Stimulated activated effector memory CD8-positive, alpha-beta T cell treated with anti-CD3 and anti-CD28 coated beads, Interleukin-12 subunit alpha, Interleukin-12 subunit beta, amount 100 ng/mL, for 72 hours (primary cell): ENCODE measurements at places on chromosomes 7 and 10.

GRCh38 chr7:53470336-53470970 is 435.0 kb downstream of the POM121L12 start:
- DNase-seq, result no peak

DNA sequence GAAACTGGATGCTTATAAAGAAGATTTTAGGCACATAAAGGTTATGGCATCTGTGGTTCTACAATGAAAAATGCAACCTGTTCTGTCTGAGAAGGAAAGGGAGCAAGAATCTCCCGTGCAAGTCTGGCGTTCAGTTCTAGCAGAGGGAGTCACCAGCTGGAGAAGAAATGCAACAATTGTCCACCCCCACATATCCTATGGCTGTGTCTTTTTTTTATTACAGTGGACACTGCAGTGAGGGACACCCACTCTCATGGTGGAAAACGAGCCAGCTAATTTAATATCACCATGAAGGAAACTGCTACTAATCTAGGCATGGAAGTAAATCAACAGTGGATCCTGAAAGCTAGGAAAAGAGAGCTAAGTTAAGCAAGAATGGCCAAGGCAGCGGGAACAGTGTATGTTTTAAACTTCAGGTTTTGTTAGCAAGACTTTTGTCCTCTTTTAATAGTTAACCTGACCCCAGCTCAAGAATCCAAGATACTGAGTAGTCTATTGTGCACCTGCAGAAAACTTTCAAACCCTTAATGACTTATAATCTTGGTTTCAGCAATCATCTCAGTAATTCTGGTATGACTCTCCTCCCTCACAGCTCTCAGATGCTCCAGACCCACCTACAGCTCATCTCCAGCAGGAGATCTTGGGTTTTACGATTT is 149.3 kb downstream of the FGFR2 start:
- DNase-seq, result no peak

DNA sequence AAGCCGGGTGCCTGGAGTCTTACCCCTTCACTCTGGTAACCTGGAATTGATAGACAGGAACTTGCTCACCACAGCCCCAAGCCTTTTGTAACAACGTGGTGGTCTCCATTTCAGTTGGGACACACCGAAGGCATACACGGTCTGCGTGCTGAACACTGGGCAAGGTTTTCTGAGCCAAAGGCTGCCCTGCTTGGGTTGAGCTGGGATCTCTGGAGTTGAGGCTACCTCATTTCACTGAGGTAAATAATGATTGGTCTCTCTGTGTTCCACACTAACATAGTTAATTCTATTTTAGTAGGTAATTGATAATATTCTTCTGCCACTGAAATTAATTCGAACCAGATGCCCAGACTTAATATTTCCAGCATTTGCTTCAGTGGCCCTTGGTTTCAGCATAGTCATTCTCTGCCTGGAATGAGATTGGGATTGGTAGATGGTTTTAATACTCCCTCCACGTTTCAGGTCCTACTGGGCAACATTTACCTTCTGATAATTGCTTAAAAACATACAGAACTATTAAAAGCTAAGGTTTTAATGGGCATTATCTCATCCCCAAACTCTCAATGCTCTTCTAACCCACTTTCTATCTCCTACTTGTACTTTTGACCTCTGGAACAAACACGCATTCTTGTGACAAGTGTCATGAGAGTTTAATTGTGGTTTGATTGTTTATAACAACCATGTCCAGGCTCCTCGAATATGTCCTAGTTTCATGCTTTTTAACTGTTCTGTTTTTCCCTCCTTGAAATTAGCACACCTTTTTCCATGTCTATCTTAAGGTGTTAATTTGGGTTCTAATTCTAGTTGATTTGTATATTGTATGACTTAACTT is 202.3 kb upstream of the KLF6 start:
- DNase-seq, result no peak

- DNase-seq, result no peak
These were observed 151.5 kb downstream of the GLI3 start for GRCh38 chr7:42085531-42085930.

GRCh38 chr7:44971902-44972441 is 6.8 kb downstream of the MYO1G start:
- no peak for DNase-seq

GRCh38 chr10:102729029-102730026 is 14.4 kb upstream of the WBP1L start:
- DNase-seq, result peak; percentile 57

- no peak for DNase-seq
These were observed 41.6 kb downstream of the PDIA4 start for GRCh38 chr7:148986742-148987009.

DNA sequence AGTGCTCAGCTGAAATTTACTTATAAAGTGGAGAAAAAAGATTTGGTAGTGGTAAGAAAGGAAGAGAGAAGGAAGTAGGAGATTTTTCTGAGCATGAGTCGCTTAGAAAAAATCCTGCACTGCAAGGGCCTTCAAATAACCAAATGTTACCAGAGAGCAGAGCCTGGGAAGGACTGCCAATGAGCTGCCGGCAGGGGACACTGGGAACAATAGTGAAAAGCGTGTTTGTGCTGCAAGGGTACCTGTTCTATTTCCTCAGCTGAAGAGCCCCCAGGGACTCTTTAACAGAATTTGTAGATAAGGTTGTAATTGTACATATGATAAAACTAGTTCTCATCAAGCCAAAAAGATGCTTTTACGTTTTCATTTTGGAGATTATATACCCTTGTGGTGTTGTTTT is 696.3 kb upstream of the C7orf33 start:
- DNase-seq, result no peak
